ENCODE measurements at places on chromosomes 6 and 20. TPM values are rescaled to one million over a fixed set of nuclear protein-coding genes. Genes with fewer than 3 reads are reported as not detected.

CEP250 gene
- total RNA-seq: 56.8 TPM

PRPH2 gene
- total RNA-seq: not detected

ECT2L gene
- total RNA-seq: not detected

DNA sequence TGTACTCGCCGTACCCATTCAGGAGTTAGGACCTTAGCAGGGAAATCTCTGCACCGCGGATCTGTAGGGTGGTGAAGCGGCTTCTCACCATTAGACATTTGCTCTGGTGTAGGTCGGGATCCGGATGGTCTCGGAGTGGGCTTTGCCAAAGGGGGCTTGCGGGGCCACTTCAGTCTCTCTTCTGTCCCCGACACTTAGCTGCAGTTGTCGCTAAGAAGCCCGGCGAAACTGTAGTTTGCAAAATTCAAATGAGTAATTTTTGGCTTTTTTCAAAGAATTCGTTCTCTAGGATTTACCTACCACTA lies 433 bp downstream of the QRSL1 start:
- peak overlapping the region; percentile 95 for H3K27ac ChIP-seq
- H3K27me3 ChIP-seq: no peaks in the 10 kb centered on the region
- peaks cover 35% of the 10 kb centered on the region for H3K4me1 ChIP-seq
- DNase-seq: no peak
- peaks cover 8% of the 10 kb centered on the region for H3K36me3 ChIP-seq

DNA sequence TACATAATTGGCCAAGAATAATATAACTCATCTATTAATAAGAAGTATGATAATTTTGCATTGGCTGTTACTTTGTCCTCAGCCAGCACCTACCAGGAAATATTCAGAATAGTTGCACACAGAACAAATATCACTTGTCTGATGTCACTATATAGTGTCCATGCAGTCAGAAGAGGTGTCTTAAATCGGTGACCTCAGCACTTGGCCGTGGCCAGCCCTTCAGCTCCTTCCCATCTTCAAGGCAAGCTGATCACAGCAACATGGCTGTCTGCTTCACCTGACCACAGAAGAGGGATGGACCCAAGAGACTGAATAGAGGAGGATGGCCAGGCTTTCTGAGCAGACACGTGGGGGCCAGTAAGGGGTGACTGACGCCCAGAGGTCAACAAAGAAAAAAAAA lies 22.2 kb downstream of the PDE10A start:
- DNase-seq: no peak
- no peak overlapping the region for H3K27ac ChIP-seq
- H3K4me1 ChIP-seq: no peaks in the 10 kb centered on the region
- H3K36me3 ChIP-seq: no peaks in the 10 kb centered on the region
- H3K27me3 ChIP-seq: peaks cover 2% of the 10 kb centered on the region

GRCh38 chr20:8711501-8711900 lies 357.4 kb upstream of the PLCB4 start:
- no peak overlapping the region for H3K27ac ChIP-seq
- no peak overlapping the region for H3K4me3 ChIP-seq
- H3K36me3 ChIP-seq: no peaks in the 10 kb centered on the region
- DNase-seq: no peak
- no peaks in the 10 kb centered on the region for H3K27me3 ChIP-seq
- H3K4me1 ChIP-seq: no peaks in the 10 kb centered on the region

DNA sequence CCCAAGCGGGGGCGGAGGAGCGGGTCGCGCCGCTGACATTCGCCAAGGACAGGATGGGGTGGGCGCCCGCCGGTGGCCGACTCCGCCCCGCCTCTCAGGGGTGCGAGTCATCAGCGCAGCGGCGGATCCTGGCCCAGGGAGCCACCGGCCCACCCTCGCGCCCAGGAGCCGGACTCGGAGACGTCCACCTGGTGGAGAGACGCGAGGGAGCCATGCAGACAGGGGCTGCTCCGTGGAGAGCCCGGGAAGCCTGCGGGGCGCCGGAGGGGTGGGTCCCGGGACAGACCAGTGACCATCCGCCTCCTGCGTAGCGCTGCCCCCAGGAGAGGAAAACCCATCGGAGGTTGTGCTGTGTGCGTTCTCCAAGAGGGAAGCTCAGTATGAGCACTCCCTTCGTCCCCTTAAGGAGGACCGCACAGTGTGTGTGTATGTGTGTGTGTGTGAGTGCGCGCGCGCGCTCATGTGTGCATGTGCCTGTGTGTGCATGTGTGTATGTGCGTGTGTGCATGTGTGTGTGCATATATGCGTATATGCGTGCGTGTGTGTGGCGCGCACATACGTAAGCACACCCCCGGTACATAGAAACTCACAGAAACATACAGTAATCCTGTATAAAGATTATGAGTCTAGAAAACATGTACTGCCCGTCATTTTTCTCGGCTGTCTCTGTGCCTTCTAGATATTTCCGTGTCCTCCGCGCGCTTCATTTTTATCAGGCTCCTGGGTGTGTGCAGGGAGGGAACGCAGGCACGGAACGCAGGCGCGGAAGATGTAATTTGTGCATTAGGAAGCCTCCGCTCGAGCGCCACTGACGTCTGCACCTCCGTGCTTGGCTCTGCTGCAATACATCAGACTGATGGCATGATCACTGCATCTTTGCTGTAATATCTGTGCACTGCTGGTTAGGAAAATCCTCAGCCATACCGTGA lies 158.9 kb downstream of the TBXT start:
- DNase-seq: no peak
- no peak overlapping the region for H3K4me3 ChIP-seq
- peaks cover 3% of the 10 kb centered on the region for H3K36me3 ChIP-seq

Measured in activated CD4-positive, alpha-beta T cell treated with anti-CD3 and anti-CD28 coated beads, Interleukin-2, amount 10 ng/mL, durations not matched to agents 7 days and 5 days (primary cell).